ENCODE measurements at places on chromosomes 3 and 15.

- DNase-seq: no peak
Observed at GRCh38 chr15:49721621-49722020, 100.8 kb downstream of the DTWD1 start.

DNA sequence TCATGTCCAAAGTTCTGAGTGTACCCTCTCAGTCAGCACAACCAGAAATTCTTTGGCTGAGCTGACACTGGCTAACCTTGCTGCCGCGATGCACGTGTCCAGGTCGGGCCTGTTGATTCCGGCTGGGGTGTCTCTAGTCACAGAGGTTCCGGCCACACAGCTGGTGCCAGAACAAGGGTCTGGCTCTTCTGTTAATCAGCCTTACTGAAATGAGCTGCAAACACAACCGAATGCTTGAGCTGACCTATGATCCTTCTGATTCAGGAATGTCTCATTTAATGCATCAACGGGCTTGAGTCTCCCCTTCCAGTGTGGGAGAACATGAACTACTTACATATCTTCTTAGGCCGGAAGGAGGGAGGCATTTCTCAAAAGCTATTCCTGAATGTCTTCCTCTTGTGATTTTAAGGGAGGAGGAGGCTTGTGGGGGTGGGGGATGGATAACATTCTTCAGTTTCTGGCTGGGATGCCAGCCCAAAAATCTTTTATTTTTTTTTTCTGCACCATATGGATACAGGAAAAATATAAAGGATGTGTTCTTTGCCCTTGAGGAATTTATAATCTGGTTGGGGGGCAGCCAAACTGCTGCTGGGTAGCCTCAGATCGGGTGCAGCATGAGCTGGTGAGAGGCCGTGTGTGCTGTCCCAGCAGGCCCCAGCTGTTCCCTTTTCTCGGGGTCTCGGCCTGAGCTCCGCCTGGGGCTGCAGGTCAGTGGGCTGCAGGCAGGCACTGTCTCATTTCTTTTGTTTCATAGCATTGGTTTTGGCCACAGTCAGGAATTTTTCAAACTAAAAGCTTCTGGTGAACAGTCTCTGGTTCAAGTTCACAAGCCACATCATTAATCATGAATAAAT lies 319.1 kb upstream of the TBL1XR1 start:
- no peak for DNase-seq

GRCh38 chr3:47475029-47475569 lies 642 bp downstream of the SCAP start:
- peak; percentile 10 for DNase-seq

DNA sequence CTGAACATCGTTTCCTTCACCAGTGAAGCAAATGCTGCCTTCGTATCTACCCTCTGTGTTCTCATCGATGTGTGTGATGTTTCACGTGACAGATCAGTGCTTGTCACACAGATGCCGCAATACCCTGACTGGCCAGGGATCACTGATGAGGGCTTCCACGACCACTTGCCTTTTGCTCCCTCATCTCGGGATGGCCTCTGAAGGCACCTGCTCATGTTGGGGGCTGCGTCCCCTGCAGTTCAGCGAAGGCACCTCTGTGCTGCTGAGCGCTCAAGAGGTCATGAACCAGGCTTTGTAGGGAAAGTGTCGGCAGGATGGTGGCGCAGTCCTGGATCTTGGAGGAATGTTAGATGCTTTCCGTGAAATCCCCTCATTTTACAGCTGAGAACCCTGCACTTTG lies 79.2 kb upstream of the KLF13 start:
- DNase-seq: no peak

GRCh38 chr3:97510795-97511194 lies 253.8 kb upstream of the ARL6 start:
- DNase-seq: no peak

DNA sequence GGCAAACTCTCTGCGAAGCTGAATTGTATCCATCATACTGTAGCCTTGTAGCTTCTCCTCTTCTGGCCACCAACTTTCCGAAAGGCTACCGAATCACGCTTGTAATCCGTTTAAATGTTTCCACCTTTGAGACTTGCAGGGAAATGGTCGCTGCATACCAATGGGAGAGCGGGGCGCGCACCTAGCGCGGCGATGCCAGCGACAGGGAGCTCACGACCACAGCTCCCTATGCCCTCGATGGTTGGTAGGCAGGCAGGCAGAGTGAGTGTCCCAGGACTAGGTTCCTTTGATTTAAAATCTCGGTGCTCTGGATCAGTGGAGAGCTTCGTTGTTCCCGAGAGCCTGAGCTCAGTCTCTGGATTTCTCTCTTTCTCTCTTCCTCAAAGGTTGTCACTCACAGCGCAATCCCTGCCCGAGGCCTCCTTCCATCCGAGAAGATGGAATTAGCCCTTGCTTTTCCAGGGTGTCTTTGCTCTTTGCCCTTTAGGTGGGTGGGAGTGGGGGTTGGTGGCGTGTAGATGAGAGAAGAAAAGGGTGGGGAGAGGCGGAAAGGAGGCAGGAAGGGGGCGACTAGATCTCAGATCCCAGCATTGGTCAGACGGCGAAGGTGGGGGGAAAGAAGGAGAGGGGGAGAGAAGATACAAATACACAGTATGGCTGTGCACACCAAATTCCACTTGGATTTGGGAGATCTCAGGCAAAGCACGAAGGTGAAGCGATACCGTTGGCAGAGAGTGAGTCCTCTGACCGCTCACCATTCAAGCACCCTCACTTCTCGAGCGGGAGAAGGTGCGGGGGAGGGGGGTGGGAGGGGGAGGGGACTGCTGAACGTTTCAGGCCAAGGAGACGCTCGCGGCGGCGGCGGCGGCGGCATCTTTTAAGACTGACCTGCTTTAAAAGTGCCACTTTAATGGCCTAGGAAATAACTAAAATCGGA lies at the start of gene SLITRK3:
SLITRK3 (minus strand) TSS at position 745 of the 937 bp plus-strand sequence. CDS start 5,554 bp downstream, outside the sequence.
- DNase-seq: no peak

DNA sequence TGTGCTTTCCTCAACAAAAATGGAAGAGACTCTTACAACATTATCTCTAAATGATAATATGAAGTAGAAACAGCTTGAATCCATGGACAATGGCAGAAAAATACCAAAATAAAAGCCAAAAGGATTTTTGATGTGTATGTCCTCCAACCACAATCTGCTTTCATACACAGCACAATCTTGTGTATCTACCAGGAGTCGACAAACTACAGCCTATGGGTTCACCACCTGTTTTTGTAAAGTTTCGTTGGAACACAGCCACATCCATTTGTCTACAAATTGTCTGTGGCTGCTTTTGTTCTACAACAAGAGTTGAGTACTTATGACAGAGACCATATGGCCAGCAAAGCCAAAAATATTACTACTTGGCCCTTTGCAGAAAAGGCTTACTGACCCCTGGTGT lies 88.7 kb upstream of the UBE2E2 start:
- DNase-seq: no peak

- no peak for DNase-seq
Observed at GRCh38 chr3:58178528-58179234, 32.1 kb downstream of the DNASE1L3 start.

DNA sequence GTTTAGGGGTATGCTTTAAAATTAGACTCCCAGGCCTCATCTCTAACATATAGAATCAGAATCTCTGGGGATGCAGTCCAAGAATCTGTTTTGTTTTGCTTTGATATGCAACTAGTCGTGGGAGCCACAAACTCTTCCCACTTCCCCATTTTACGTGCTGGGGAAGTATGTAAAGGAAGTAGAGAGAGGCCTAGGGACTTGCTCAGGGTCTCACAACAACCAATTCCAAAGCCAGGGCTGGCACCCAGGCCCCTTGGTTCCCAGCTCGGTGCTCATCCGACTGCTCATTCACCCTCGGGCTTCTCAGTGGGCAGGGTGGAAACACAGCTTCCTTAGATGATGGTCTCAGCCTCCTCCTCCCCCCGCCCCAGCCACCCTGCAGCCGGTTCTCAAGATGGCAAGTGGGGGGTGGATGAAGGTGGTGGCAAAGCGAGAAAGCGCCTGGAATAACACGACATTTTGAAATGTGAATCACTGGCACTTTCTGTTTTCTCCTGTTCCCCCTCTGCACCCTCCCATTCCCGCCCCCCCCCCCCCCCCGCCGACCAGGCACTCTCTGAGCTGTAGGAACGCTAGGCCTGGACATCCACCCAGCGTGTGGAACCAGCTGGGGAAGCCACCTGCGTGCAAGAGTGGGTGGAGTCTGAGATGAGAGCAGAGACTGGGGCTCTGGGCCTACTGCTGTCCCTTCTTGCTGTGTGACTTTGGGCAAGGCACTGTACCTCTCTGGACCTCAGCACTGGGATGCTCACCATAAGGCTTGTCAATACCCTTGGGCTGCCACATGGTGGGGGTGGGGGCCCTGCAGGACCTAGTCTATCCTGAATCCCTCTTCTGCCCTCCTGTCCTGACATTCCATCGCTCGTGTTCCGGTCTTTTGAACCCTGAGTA lies 214.5 kb downstream of the RPLP1 start:
- DNase-seq: no peak

DNA sequence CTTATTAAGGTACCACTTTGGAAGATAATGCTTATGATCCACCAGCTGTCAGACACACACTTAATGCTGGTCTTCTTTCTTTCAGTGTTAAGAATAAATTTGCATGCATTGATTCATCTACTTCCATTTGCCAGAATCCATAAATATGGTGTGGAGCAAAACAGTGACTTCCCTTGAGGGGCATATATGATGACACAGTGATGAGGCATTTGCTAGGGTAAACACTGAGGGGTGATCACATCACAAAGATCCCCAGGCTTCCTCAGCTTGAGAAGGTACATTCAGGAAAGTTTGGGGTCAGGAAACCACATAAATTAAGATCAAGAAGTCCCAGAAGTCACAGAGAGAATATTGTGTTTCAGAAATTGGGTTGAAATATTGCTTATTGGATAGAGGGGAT lies 9.9 kb upstream of the ZBED2 start:
- no peak for DNase-seq

DNA sequence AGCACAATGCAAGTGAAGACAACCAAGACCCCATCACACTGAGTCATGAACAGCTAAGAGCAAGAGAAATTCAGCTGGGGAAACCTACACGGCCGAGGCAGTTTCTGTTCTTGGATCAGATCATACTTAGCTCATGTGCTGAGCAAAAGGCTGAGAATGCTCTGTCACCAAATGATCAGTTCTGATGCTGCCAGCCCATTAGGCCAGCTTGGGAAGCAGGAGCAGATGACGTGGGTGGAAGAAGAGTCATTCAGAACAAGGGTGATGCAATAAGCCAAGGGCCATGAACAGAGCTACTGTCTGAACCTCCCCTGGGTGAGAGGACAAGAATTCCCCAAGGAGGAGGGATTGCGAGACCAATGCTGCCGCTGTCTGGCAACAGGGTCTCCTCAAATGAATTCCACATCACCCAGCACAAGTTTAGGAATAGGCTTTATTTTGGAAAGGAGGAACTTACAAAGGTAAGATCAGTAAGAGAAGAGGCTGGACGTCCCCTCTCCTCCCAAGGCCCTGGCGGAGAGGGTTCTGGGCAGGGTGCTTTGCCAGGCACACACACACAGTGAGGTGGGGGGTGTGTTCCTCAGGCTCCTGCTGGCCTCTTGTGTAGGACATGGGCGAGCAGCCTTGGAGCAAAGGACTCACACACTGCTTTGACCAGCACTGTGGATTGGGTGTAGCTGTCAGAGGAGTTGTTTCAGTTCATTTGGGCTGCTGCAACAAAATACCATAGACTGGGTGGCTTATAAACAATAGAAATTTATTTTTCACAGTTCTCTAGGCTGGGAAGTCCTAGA lies 65.6 kb upstream of the CTXND1 start:
- no peak for DNase-seq

DNA sequence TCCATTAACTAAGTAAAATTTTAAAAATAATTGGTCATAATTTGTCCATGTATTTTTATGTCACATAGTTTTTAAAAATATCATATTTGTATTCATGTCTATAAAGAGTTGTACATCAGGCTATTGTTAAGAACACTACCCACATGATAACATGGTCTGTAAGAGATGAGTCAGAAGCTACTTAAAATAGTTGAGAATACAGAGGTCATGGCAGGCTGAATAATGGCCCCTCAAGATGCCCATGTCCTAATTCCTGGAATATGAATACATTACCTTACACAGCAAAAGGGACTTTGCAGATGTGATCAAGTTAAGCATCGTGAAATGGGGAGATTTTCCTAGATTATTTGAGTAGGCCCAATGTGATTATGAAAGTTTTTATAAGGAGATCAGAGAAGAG lies 782.9 kb upstream of the GOLIM4 start:
- no peak for DNase-seq

GRCh38 chr15:99086327-99086667 lies 18.6 kb upstream of the SYNM start:
- DNase-seq: no peak

- no peak for DNase-seq
Observed at GRCh38 chr3:128312271-128312670, 154.4 kb downstream of the DNAJB8 start.

- no peak for DNase-seq
Observed at GRCh38 chr3:16140116-16140893, 34.2 kb upstream of the GALNT15 start.
